ENCODE measurements at places on chromosomes 1 and 21.

DNA sequence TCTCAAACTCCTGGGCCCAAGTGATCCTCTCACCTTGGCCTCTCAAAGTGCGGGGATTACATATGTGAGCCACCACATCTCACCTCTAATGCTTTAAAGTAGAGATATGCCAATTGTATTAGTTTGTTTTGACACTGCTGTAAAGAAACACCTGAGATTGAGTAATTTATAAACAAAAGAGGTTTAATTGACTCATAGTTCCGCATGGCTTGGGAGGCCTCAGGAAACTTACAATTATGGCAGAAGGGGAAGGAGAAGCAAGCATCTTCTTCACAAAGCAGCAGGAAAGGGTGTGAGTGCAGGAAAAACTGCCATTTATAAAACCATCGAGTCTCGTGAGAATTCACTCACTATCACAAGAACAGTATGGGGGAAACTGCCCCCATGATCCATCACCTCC lies 3.5 kb upstream of the MYCL start:
- peaks cover 7% of the 10 kb centered on the region for H3K4me1 ChIP-seq
- H3K27ac ChIP-seq = no peak overlapping the region
- no peaks in the 10 kb centered on the region for H3K36me3 ChIP-seq
- no peak overlapping the region for H3K4me3 ChIP-seq
- H3K27me3 ChIP-seq = no peaks in the 10 kb centered on the region

- peak overlapping the region; percentile 3 for H3K27ac ChIP-seq
- peak; percentile 96 for DNase-seq
- H3K36me3 ChIP-seq = no peaks in the 10 kb centered on the region
- no peak overlapping the region for H3K4me3 ChIP-seq
- H3K27me3 ChIP-seq = no peaks in the 10 kb centered on the region
Observed at GRCh38 chr1:1364266-1364665, 5.9 kb upstream of the MXRA8 start.

GRCh38 chr1:21124846-21125245 lies 51.9 kb downstream of the EIF4G3 start:
- H3K27ac ChIP-seq = no peak overlapping the region
- no peaks in the 10 kb centered on the region for H3K27me3 ChIP-seq
- no peaks in the 10 kb centered on the region for H3K36me3 ChIP-seq
- H3K4me1 ChIP-seq = no peaks in the 10 kb centered on the region
- H3K4me3 ChIP-seq = no peak overlapping the region

- H3K27ac ChIP-seq = peak overlapping the region; percentile 64
- peak overlapping the region; percentile 11 for H3K4me3 ChIP-seq
- H3K27me3 ChIP-seq = no peaks in the 10 kb centered on the region
- no peaks in the 10 kb centered on the region for H3K36me3 ChIP-seq
- DNase-seq = peak; percentile 77
Observed at GRCh38 chr1:63969441-63969901, 195.7 kb downstream of the ROR1 start.

GRCh38 chr1:9626201-9626608 lies 25.3 kb upstream of the PIK3CD start:
- H3K27ac ChIP-seq = no peak overlapping the region
- no peaks in the 10 kb centered on the region for H3K27me3 ChIP-seq
- peak overlapping the region; percentile 69 for H3K4me3 ChIP-seq
- no peaks in the 10 kb centered on the region for H3K4me1 ChIP-seq
